Non-pigmented ciliary epithelial cell (primary cell): ENCODE measurements at places on chromosomes 6 and 20.
A peak's percentile ranks its signal among the peaks of the same experiment; 100 is the strongest.

DNA sequence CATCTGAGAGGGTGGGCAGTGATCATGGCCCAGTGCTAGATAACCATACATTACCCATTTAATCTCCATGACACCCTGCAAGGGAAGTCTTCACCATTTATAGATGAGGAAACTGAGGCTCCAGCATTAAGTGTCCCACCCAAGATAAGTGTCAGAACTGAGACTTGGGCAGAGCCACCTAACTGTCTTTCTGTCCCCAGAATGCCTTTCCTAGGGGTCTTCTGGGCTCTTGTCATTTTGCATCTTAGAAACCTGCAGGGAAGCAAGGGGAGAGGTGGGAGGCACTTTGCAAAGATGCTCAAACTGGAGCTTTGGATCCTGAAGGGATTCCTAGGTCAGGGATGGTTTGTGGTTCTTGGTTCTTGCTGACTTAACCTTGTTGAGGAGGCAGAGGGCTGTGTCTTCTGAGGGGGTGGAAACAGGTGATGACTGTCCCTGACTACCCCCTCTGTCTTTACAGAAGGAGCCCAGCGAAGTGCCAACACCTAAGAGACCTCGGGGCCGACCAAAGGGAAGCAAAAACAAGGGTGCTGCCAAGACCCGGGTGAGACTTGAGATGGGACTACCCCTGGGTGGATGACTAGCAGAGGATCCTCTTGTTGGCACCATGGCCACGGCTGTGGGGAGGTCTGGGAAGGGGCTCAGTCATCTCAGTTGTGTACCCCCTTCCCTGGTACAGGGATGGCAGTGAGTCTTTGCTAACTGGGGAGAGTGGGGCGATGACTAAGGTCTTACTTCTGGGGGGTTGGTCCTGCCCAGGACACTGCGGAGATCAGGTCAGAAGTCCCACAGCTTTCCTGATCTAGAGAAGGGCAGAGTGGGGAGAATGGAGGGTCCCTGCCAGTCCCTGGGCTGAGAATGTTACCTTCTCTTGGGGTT is 5.8 kb downstream of the HMGA1 start:
- no peak for DNase-seq

DNA sequence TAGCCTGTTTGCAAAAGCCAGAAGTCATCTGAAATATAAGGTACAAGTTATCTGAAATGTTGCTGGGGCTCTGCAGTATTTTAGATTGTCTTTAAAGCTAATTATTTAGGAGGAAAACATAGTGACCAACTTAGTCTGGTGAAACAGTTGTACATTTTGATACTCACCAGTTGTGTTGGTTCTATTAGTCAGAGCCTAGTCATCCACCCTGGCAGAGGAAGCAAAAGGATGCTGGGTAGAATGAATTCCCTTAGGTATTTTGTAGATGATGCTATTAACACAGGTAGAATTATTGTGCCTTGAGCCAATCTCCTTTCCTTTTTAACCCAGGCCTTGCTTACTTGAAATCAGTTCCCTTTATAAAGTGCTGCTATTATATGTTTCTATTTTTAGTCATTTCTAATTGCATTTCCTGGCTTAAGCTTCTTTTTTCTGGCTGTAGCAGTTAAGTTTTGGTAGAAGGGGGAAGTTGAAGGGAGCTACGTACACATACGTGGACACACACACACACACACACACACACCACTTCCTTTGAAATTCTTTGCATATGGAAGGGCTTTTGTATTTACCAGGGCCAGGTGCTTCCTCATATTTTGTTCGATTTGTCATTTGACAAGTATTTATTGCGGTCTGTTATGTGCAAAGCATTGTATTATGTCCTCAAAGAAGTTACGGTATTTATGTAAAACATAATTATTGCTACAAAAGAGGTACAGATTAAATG is 82.4 kb downstream of the RTN4IP1 start:
- no peak for DNase-seq

GRCh38 chr6:116564921-116565872 is 6.1 kb upstream of the RWDD1 start:
- DNase-seq = no peak

- peak; percentile 70 for DNase-seq
These were observed 86.1 kb downstream of the SLX4IP start for GRCh38 chr20:10521068-10521831.

DNA sequence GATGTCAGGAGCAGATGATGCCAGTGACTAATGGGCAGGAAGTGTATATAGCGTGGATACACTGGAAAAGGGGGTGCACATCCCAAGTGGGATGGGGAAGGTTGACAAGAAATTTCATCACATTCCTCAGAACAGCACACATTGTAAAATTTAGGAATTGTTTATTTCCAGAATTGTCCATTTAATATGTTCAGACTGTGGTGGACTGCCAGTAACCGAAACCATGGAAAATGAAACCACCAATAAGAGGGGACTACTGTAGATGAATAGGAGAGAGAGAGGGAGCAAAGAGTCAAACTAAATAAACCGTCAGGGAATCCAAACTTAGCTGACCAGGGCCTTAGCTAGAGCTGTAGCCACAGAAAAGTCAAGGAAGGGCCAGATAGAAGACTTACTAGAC is 164.4 kb upstream of the PRDM1 start:
- DNase-seq = no peak

- no peak for DNase-seq
These were observed 29.4 kb downstream of the ZNF292 start for GRCh38 chr6:87184762-87185250.

GRCh38 chr6:51112731-51113130 is 294.1 kb downstream of the TFAP2B start:
- no peak for DNase-seq

DNA sequence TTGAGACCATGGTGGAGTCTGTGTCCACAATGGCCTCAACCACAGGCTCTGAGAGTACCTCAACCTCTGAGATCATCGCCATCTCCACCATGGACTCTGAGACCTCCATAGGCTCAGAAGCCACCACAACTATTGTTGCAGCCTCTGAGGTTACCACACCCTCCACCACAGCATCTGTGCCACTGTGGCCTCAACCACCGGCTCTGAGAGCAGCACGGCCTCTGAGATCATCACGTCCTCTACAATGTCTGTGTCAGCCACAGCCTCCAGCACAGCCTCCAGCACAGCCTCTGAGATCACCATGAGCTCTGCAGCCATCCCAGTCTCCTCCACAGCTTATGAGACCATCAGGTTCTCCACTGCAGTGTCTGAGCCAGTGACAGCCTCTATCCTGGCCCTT is 19.4 kb upstream of the MUC21 start:
- no peak for DNase-seq

DNA sequence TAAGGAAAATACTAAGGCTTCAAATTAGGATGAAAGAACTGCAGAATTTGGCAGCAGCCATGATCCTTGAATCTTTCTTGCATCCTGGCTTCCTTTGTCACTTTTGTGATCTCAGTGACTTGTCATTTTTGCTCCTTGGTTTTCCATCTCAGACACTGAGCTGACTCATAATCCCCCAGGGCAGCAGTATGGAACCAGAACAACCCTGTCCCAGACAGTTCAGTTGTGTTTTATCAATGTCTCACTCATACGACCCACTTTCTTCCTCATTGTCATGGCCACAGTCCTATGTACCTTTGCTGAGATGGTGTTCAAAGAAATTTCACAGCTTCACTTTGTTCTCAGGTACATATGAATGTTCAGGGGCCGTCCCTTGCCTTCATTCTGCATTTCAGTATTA is 488.5 kb upstream of the BTBD3 start:
- no peak for DNase-seq

- no peak for DNase-seq
These were observed 3.6 kb upstream of the SLC17A4 start for GRCh38 chr6:25750906-25751305.

- DNase-seq = no peak
These were observed 38.4 kb downstream of the SMOC2 start for GRCh38 chr6:168479421-168479820.

DNA sequence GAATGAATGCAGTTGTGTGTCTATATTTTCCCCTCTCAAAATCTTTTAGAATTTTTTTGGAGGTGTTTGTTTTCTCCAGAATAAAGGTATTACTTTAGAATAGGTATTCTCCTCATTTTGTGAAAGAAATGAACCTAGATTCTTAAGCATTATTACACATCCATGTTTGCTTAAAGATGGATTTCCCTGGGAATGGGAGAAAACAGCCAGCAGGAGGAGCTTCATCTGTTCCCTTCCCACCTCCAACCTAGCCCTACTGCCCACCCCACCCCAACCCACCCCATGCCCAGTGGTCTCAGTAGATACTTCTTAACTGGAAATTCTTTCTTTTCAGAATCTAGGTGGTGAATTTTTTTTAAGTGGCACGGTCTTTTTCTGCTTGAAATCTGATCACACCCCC is 127.8 kb downstream of the CD109 start:
- DNase-seq = no peak

GRCh38 chr6:145749632-145750031 is 14.3 kb upstream of the EPM2A start:
- DNase-seq = peak; percentile 75

GRCh38 chr6:119186490-119186889 is 108.0 kb upstream of the FAM184A start:
- DNase-seq = no peak

DNA sequence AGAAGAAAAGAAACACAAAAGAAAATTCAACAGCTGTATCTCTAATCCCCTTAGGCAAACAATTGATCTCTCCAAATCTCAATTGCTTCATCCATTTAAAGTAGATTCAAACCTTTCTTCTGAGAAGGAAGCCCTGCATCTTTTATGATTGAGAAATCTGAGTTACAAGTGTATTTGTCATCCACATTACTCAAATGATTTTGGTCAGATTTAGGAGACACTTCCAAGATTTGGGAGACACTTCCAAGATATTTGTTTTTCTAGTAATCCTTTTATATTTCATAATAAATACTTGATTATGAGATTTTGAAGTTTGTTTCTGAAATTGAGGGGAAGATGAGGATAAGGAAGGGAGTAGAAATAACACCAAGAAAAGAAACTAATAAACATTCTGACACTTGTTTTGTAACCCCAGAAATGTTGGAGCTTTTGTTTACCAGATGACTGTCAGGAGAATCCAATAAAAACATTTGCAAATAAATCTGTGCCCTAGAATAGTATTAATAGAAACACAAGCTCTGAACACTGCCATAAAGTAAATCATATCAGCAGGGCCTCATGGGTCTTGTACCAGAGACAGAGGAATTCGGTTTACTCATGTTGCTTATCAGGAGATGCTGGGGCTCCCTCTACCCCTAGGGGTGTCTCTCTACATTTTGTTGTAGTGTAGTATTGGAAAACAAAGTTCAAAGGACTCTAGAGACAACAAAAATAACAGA is 314.3 kb upstream of the NT5E start:
- DNase-seq = no peak

DNA sequence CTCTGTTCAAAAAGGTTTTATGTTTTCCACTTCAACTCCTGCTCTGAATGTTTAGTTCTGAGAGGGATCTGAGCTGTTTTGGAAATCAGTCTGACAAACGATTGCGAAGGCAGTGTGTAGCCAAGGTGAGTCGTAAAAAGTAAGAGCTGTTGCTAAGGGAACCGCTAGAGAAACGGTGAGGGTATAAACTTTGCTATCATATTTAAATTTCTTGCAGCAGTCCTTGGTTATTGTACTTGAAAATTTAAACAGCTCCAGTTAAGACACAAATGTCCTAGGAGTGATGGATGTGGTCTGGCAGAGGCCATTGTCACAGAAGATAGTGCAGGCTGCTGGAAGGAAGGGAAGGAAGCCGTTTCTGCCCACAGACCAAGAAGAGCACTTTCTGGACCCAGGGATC is 64.9 kb upstream of the CITED2 start:
- no peak for DNase-seq

DNA sequence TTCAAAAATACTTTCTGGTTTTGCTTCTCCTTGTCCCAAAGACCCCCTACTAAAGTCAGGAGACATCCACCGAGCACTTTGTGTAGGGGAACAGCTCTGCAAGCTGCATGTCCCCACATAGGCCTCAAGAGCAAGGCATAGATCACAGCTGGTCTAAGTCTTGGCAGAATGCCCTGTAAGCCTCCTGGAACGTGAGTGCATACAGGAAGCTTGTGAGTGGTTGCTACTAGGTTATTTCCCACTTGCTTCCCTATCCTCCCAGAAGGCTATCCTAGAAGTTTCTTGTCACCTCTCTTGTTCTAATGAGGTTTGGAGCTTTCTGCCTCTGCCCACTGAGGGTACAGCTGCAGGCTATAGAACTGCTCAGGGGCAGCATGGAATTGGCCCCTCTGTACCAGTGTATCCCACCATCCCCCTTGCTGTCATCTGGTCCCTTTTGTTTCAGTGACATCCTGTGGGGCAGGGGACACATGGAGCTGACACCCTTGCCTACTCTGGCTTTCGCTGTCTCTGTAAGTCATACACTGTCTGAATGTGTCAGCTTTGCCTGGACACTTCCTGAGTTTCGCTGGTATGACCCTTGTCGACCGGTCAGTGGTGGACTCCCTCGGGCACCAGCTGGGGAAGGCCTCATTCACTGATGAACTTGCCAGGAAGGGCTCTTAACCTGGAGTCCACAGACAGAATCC is 35.6 kb upstream of the KCNK16 start:
- DNase-seq = peak; percentile 27

- DNase-seq = no peak
These were observed 165.1 kb downstream of the TINAG start for GRCh38 chr6:54473328-54473727.

DNA sequence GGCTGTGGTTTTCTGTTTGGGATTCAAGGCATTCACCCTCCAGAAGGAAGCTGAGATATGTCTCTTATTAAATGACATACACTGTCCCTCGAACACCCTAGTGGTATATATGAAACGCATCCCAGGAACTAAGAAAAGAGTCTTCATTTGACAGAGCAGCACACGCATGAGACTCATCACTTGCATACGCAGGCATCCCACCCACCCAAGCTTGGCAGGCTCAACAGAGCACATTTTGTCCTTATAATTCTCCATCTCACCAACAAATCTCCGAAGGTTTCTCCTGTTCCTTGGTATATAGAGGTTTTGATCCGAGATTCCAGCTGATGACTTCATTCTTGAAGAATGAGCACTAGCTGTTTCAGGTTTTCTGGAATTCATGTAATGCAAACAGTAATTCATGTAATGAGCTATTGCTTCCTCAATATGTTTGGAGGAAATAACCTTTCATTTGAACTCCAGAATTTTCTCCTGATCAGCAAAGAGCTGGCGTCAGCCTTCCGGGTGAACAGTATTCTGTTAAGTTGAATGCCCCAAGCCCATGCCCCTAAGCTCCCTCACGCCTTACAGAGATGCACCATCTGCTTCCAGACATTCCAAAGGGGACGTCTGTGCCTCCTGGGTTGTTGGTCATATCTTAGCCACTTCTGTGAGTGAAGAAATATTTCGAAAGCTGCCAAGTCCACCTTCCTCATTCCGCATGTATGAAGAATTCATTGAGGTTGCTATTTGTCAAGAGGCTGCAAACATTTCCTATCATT is 66.0 kb upstream of the CDH4 start:
- DNase-seq = peak; percentile 96

- no peak for DNase-seq
These were observed 24.2 kb downstream of the NQO2 start for GRCh38 chr6:3023663-3024483.
